NCI-H1436 treated with DMSO at 0.1 percent for 48 hours (cell line): ENCODE measurements at places on chromosomes 3 and 15.

DNA sequence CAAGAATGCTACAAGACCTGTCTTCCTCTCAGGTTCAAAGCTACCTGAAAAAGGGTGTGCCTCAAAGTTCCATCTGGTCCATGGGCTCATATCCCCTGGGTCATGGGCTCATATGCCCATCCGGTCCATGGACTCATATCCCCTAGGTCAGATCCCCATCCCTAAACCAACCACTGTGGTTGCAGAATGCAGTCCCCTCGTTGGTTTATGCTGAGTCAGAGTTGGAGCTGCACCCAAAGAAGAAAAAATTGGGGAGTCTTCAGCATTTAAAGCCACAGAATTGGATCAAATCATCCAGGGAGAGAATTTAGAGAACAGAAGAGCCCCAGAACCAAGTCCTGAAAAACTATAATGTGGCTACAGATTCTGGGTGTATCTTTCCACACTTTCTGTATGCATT, 71.5 kb upstream of the IL12A start:
- no peak for DNase-seq

DNA sequence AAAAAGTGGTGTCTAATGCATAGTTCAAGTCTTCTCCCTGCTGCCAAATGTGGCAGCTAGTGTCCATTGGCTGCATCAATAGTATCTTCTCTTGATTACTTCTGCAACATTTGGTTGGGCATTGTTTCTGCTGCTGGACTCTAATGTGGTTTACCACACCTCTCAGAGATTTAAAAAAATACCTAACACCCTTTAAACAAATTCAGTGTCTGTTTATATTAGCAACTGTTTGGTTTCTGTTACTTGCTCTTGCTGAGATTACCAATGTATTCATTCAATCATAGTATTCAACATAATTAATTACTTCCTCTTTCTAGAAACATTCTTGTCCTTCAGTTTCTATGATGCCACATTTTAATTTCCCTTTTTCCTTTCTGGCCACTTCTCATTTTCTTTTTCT, 20.3 kb upstream of the NECTIN3 start:
- DNase-seq: no peak

DNA sequence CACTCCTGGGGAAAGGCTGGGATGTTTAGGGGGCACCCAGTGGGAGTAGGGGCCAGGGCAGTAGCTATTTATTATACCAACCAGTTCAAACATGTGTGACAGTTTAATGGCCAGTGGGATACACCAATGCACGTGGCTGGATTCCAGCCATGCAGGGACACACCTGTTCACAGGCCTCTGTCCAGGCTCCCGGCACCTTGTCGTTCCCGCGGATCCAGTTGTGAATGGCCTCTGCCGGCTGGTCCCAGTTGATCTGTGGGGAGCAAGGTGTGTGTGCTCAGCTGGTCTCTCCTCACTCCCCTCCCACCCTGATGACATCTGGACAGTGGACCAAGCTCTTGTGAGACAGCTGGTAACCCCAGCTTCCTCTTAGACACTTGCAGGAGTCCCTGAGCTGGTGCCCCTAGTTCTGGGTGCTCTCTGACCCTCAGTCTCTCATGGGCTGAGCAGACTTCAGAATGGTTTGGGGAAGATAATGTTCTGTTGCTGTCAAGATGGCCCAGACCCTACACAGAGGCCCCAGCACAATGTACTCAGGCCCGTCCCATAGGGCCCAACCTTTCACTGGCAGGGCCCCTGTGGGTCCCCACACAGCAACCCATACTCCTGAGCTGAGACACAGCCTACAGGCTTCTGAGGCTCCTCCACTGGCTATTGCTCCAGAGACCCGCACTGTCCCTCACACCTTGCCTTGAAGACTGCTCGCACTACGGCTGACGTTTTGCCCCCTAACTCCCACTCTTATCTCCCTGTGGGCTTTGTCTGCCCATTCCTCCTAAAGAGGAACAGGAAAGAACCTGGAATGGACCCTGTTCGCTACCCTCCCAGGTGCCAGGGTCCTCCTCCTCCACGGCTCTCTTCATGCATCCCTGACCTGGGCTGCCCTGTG, 25.8 kb downstream of the ALDH1L1 start:
- DNase-seq: no peak

- no peak for DNase-seq
Measured at GRCh38 chr3:108891833-108892232, 61.8 kb downstream of the GUCA1C start.

DNA sequence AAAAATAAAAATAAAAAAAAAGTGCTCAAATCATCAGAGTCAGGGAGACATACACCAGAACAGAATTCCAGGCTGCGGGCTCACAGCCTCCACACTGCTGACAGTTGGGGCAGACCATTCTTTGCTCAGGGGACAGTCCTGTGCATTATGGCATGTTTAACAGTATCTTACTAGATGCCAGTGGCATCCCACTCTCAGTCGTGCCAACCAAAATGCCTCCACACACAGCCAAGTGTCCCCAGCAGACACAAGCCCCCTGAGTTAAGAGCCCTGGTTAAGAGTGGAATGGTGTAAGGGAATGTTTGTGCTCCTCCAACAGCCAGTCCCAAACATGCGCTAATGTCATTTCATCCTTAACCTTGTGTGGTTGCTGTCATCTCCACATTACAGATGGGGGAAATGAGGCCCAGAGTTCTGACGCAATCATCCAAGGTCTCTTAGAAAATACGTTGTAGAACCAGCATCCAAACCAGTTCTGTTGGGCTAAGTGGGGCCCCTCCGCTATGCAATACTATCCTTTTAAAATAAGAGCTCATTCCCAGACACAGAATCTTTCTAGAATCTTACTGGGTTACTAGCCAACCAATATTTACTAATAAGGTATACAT, 26.0 kb downstream of the CFAP92 start:
- no peak for DNase-seq

GRCh38 chr3:25557694-25558093, 107.0 kb downstream of the TOP2B start:
- DNase-seq: no peak

DNA sequence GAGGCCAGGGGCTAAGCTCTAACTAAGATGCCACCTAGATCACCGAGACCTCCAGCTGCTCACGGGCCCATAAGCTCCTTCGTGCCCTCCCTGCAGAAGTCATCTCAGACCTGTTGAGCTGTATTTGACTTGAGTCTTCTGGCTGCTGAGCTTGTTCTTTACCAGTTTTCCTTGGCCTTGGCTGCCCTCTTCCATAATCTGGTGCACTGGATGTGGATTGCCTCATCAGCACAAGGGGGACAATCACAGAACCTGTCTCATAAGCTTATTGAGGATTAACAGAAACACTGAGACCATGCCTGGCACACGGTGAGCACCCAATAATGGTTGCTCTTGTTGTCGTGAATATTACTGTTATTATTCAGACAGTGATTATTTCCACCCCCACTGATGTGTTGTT, 101.1 kb downstream of the EPHB1 start:
- DNase-seq: no peak

DNA sequence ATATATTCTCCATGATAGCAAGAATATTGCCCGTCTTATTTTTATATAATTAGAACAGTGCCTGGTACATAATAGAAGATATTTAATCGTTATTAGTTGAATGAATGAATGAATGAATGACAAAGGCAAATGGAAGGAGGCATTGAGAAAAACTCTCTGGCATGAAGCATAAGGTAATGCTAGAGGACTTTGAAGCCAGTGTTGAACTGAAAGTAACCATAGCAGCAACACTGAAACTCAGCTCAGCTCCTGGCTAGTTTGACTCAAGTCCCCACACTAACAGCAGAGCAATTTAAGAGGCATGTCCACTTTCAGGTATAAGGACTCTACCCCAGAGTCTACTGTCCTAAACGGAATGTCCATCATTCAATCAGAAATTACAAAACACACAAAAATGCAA, 227.0 kb downstream of the CPNE4 start:
- DNase-seq: no peak

DNA sequence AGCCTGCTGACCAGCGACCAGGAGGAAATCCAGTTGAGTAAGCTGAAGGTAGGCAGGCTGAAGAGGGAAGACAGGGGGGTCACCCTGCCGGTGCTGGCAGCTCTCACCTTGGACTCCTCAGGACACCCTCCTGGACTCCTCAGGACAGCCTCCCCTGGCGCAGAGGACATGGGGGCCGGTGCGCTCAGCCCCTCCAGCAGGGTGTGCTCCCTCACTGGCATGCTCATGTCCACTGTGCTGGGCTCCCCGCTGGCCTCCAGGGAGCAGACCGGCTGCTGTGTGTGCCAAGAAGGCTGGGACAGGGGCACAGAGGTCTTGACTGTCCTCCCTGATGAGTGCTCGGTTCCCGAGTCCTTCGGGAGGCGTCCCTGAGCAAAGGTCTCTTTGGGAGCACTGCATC, 183.6 kb downstream of the ATP10A start:
- no peak for DNase-seq

DNA sequence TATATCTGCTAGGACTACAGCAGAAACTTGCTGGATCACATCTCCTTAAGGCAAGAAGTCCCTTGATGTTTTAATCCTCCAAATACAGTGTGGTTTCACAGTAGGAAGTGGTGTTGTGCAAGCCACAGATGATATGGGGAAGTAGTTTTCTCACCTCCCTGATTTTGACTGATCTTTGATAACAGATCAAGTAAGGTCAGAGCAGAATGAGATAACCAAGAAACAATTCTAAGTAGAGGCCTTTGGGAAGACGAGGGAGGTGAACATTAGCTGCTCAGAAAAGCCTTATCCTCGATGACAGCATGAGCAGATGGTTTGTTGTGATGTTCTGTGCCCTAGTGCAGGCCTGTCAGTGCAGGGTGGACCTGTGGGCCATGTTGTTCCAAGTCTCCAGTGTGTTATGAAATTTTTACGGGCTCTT, 61.3 kb downstream of the RIOX2 start:
- no peak for DNase-seq

- no peak for DNase-seq
Measured at GRCh38 chr3:1207904-1208303, 115.1 kb downstream of the CNTN6 start.

GRCh38 chr15:70976851-70977250, 84.2 kb downstream of the LRRC49 start:
- no peak for DNase-seq

GRCh38 chr15:101006931-101007691, 88.0 kb downstream of the LRRK1 start:
- DNase-seq: no peak

DNA sequence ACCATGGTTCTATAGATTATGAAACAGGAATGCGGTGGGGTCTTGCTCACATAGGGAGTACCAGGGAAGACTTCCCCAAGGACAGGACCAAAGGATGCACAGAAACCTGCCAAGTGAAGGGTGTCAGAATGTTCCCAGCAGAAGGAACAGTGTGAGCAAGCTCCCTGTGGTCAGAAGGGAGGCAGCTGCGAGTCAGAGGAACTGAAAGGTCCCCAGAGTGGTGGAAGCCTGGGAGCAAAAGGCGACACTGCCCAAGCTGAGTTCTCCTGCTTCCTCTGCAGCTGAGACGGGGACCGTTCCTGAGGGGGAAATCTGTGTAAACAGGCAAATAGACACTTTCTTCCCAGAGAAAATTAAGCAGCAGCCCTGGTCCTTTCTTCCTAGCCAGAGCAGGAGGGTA, 14.2 kb upstream of the SLC6A6 start:
- no peak for DNase-seq

DNA sequence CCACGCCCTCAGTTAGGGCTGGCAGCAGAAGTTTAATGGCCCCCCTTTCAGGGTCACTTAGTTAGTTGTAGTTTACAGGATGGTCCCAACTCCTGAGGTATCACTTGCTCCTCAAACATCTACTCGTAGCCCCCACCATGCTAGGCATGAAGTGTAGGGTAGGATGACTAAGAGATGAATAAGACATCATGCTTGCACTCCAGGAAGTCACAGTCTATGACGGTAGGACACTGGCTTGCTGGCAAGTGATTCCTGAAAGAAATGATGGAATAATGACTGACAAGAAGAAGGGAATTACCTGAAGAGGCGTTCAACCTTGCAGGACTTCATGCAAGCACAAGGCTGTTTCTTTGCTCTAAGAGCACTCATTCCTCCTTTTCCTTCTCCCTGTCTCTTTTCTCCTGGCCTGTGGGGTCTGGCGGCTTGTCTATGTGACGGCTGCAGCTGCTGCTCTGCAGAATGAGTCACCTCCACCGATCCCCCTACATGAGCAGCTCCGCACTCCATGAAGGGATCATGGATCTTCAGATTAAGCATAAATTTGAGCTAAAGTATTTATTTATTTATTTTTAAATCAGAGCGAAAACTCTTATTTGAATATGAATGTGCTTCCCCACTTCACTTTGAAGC, 82.9 kb upstream of the BOC start:
- DNase-seq: no peak

GRCh38 chr15:29345549-29346525, 76.2 kb upstream of the NSMCE3 start:
- DNase-seq: no peak

- DNase-seq: no peak
Measured at GRCh38 chr3:56135941-56136340, 332.3 kb downstream of the ERC2 start.

GRCh38 chr3:126450219-126450618, 25.5 kb downstream of the ZXDC start:
- DNase-seq: no peak

- DNase-seq: no peak
Measured at GRCh38 chr3:153615863-153616262, 453.8 kb downstream of the RAP2B start.

GRCh38 chr3:16174976-16175901, 759 bp downstream of the GALNT15 start:
- no peak for DNase-seq
